ENCODE measurements at places on chromosomes 5 and 9.

GRCh38 chr5:179864686-179865085, 6.1 kb upstream of the MRNIP start:
- no peak for DNase-seq

- DNase-seq: no peak
These were observed 531.5 kb downstream of the CSNK1G3 start for GRCh38 chr5:124043456-124043855.

DNA sequence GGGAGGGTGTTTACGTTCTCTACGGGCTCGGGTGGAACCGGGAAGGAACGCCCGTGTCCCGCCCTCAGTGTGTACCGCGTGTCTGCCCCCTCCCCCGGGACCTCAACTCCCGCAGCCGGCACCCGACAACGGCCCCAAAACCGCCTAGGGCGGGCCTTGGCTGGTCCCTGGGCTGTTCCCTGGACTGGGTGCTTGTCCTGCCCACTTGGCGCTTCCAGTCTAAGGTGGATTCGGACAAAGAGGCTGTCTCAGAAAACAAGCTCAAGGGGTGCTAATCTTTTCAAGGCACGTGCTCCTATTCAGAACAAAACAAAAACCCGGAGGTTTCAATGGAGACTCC, 379 bp upstream of the CLK4 start:
- no peak for DNase-seq

DNA sequence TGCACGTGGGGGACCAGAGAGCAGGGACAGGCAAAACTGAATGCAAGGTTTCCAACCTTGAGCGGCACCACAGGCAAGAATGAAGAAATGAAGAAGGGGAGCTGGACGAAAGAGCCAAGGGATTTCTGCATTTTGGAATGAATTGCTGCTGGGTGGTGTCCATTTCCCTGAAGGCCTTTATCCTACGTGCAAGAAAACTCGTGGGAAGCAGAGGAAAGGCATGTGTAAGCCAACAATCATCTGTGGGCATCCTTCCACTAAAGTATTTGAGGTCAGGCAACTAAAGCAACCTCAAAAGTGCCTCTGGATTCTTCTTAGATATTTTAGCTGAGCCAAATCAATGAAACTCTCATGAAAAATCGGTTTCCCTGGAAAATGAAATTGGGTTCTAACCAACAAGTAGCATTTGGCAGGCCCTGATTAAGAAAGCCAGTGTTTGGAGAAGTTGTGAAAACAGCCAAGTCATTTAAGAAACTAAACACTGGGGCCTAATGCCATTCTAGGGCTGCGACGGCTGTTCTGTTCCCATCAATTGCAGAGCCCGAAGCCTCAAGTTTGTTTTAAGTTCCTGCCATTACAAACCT, 4.7 kb upstream of the TGFBI start:
- DNase-seq: no peak

GRCh38 chr5:178325679-178326373, 93.2 kb upstream of the PHYKPL start:
- no peak for DNase-seq

DNA sequence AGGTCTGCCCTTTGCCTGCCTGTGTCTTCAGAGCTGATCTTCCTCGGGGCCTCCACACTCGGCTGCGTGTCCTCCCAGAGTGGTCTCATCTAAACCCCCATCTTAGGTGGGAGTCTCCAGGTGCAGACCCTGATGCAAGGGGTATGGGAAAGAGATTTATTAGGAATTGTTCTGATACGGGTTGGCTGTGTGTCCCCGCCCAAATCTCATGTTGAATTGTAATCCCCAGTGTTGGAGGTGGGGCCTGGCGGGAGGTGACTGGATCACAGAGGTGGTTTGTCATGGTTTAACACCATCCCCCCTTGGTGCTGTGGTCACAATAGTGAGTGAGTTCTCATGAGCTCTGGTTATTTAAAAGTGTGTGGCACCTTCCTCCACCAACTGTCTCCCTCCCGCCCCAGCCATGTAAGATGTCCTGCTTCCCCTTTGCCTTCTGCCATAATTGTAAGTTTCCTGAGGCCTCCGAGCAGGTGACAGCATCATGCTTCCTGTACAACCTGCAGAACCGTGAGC, 208.4 kb downstream of the AOPEP start:
- DNase-seq: no peak

- no peak for DNase-seq
These were observed 256.3 kb downstream of the SMARCA2 start for GRCh38 chr9:2271426-2271825.

GRCh38 chr5:1445313-1445688, at the start of gene SLC6A3:
Gene SLC6A3 (minus strand): TSS chr5:1445440. CDS start chr5:1443197, 2,243 bp downstream.
- no peak for DNase-seq

GRCh38 chr5:72328172-72328571, 8.0 kb downstream of the PTCD2 start:
- DNase-seq: no peak

DNA sequence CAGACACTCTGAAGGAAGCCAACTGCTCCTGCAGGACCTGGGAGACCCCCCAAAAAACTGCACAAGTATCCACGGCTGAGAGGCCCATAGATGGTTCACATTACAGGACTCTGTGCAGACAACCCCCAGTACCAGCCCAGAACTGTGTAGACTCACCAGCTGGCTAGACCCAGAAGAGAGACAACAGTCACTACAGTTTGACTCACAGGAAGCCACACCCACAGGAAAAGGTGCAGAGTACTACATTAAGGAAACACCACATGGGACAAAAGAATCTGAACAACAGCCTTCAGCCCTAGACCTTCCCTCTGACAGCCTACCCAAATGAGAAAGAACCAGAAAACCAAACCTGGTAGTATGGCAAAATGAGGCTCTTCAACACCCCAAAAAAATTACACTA, 281.2 kb upstream of the RGMB start:
- DNase-seq: no peak

- no peak for DNase-seq
These were observed 2.8 kb downstream of the FAM174A start for GRCh38 chr5:100537946-100538345.

GRCh38 chr5:7396713-7397454, 946 bp downstream of the ADCY2 start:
- no peak for DNase-seq

- no peak for DNase-seq
These were observed 25.6 kb downstream of the COL27A1 start for GRCh38 chr9:114180696-114181606.

- DNase-seq: no peak
These were observed 80.4 kb downstream of the CAAP1 start for GRCh38 chr9:26812217-26812616.

GRCh38 chr5:28576022-28576421, 1537.6 kb upstream of the CDH9 start:
- DNase-seq: no peak

GRCh38 chr9:16532272-16532671, 338.2 kb downstream of the BNC2 start:
- no peak for DNase-seq

DNA sequence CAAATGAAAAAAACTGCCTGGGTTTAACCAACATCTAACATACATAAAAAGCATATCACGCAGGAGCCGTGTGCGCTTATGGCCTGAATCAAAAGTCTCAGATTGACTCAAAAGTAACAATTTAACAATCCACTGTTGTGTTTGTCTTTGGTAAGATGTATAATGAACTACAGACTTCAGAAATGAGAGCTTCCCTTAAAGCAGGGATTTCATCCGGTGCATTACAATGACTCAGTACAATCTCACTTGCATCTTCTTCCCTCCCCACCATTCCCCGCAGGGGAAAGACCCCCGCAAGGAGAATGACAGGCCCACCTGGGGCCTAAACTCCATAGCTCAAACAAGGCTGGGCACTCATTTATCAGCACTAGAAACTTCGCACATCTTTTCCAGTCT, 1.4 kb downstream of the ZFR start:
- peak; percentile 18 for DNase-seq

- DNase-seq: no peak
These were observed 584.4 kb upstream of the ACO1 start for GRCh38 chr9:31799953-31800609.

- DNase-seq: no peak
These were observed 2.5 kb downstream of the TRIM32 start for GRCh38 chr9:116689486-116690032.

- no peak for DNase-seq
These were observed 81.5 kb downstream of the VCAN start for GRCh38 chr5:83553000-83553486.

- DNase-seq: no peak
These were observed 31.7 kb downstream of the MTX3 start for GRCh38 chr5:79959407-79959806.

DNA sequence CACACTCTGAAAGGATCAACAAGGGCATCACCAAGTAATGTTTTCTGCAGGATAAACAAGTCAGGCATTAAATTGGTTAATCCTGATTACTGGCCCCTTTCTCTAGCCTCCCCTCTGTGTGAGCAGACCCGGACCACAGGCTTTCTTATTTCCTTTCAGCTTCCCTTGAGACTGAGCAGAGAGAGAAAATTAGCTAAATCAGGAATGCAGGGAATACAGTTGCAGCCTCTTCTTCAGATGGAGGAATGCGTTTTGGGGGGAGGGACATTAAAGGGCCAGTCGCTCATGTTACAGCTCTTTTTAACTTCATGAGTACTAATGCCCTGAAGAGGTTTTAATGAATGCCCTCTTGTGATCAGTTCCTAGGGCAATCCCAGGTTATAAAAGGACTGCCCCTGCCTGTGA, 19.8 kb downstream of the PCDHAC2 start:
- DNase-seq: no peak

GRCh38 chr9:93058355-93059010, at the start of gene SUSD3:
Gene SUSD3 (plus strand): TSS chr9:93058701. CDS start chr9:93058743, 42 bp downstream.
- DNase-seq: peak; percentile 62

DNA sequence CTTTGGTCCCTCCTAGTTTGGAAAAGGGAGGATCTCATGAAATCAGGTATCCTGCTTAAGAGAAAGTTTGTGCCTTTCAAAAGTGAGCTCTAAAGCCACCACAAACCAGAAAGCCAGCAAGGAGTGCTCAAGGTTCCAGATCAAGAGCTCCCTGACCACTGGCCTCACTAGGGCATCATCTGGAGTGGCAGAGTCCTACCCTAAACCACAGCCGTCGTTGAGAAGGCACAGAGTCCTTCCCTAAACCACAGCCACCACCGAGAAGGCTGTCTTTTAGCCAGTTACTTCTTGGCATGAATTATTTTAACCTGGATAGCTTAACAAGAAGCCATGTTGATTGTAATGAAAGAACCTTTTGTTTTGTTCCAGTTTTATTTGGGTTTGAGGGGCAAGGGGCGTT, 102.9 kb downstream of the FRMD3 start:
- DNase-seq: no peak

- DNase-seq: no peak
These were observed 47.8 kb upstream of the NEURL1B start for GRCh38 chr5:172593306-172593705.

DNA sequence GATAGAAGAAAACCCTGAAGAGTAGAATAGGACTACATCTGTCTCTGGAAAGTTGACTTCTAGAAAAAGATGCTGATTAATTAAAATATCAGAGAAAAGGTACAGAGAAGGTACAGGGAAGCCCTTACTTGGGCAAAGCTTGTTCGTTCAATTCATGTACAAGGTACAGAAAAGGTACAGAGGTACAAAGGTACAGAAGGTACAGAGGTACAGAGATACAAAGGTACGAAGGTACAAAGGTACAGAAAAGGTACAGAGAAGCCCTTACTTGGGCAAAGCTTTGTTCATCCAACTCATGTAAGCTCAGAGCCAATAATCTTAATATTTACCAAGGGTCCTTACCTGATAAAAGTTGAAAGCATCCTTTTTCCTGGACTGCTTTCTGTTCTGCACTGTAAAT, 182.3 kb downstream of the PCSK1 start:
- DNase-seq: no peak

DNA sequence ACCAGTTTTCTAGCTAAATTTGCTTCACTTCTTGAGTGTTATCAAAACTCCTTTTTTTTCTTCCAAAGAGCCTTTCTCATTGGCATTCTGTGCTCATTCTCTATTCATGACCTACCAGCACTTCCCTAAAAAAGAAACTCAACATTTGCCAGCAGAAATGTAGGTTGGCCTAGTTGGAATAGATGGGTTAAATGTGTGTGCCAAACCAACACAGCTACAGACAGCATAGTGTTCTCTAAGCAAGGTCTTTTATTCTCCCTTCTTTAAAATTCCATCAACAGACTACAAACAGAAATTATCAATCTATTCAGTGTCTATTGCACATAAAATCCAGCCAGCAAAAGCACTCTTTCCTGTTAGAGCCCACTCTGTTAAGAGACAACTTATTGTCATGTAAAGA, 255.8 kb upstream of the PUM3 start:
- DNase-seq: no peak

GRCh38 chr5:72064801-72065570, 42.3 kb upstream of the MAP1B start:
- no peak for DNase-seq

DNA sequence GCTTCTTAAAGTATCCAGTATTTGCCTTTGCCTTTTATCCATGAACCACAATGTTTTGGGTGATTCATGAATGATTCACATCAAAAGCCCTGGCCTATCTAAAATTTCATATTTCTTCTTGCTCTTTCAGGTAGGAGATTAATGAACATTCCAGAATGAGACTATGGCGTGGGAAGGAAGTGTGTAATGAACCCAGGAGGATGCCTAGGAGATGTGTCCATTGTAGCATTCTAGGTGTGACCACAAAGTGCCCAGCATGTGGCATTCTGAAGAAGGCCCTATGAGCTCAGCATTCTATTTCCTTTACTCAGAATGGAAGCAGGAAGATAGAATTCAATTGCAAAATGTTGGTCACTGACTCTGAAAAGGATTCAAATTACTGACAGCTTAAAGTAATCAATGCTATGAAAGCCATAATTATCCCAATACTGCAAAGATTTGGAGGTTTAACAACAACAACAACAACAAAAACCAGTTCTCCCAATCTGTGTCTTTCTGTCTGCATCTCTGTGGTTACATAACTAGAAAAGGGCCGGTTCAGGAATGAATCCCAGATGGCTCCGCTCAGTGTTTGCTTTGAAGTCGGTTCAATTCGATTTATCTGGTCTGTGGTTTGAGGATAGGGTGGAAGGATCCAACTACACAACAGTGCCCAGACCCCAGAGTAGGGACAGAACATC, 126.7 kb downstream of the FOXD1 start:
- DNase-seq: no peak

GRCh38 chr5:641331-641765, 29.2 kb downstream of the CEP72 start:
- DNase-seq: no peak

DNA sequence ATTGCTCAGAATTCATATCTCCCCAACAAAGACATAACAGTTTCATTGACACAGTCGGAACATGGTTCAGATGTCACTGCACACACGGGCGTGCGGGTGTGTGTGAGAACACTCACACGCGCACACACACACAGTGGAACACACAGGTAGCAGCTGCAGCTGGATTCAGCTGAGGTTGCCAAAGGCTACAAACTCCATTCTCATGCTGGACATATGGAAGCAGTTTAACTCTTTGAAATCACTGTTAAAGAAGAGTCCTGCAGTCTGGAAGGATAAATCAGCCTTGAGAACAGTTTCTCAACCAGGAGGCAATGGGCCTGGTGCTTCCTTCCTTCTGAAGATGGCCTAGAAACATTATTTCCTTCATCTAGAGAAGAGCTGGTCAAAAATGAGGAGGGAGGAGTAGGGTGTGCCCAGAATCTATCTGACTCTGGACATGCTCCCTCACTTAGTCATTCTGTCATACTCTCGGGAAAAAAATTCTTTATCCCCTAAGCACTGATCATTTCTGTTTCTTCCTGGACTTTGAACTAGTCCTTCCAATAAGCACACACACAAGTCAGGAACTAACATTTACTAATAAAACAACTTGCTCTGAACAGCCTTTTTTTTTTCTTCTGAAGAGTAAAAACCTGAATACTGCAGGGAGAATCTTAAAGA, 160.6 kb downstream of the ZDHHC21 start:
- DNase-seq: no peak

GRCh38 chr5:35233121-35233520, 2.8 kb upstream of the PRLR start:
- no peak for DNase-seq
